Kidney epithelial cell (primary cell): ENCODE measurements at places on chromosomes 5 and 9.

- DNase-seq: no peak
Observed at GRCh38 chr9:138073408-138073807, 195.8 kb downstream of the CACNA1B start.

GRCh38 chr5:52665559-52665958 is 122.2 kb upstream of the ITGA1 start:
- no peak for DNase-seq

DNA sequence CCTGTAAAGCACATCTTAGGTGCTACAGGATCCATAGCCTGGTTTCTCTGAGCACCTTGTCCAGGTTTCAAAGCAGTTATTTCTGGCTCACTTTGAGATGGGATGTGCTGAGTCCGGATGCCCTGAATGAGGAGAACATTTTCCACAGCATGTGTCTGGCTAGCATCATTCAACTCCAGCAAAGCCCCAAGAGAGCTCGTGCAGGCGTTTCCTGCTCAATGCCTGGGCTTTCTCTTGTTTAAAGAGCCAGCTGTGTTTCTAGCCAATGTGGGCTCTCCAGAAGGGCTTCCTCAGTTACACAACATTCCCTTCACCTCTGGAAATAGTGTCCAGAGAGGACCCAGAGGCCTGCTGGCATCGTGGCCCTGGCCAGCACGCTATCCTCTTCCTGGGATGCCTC is 411.7 kb downstream of the DMAC1 start:
- no peak for DNase-seq

DNA sequence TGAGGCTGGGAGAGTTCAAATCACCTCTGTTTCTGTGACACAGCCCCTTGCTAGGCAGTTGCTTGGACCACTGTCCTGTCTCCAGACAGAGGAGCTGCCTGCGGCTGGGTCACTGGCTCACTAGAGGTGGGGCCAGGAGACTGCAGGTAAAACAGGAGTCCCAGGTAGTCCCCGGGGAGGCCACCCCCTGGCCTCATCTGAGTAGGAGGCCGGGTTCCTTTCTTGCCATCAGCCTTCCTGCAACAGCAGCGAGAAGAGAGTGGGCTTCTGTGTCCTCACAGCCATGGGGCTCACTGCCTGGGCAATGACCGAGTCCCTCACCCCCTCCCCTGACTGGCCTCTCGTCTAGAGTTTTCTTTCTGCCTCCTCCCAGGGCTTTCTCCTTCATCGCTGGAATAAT is 197.5 kb downstream of the CDK5RAP2 start:
- no peak for DNase-seq
